ENCODE measurements at places on chromosomes 13 and 19.

GRCh38 chr13:76992548-76993001 lies 694 bp downstream of the CLN5 start:
- no peak for DNase-seq

DNA sequence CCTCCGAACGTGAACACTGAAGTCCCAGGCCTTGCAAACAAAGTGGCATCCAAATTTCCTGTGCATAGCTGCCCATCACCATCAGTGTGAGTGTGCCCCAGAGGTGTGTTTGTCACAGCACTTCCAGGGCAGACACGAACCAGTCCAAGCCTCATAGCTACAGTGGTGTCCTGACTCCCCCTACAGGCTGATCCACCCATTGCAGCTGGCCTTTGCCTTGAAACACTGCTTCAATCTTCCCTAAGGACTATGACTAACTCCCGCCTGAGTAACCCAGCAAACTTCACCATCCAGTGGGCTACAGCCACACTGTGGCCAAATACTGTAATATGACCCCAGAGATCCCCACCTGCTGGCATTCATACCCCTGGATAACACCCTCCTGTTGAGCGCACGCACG lies 3.9 kb downstream of the ZNF266 start:
- peak; percentile 28 for DNase-seq

DNA sequence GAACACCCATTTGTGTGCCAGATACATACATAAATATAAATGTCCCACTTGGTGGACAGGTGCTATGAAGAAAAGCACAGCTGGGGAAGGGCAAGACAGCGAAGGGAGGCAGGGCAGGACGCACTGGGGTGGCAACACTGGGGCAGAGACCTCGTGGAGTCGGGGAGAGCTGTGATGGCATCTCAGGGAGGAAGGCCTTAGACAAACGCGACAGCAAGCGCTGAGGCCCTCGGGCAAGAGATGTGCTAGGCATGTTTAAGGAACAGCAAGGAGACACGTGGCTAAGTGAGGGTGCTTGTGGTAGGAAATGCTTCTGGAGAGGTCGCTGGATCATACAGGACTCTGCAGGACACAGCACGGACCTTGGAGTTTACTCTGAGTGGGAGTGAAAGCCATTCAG lies 23.3 kb upstream of the CCNP start:
- DNase-seq = no peak

- no peak for DNase-seq
Observed at GRCh38 chr13:21670006-21670882, 629 bp upstream of the FGF9 start.

DNA sequence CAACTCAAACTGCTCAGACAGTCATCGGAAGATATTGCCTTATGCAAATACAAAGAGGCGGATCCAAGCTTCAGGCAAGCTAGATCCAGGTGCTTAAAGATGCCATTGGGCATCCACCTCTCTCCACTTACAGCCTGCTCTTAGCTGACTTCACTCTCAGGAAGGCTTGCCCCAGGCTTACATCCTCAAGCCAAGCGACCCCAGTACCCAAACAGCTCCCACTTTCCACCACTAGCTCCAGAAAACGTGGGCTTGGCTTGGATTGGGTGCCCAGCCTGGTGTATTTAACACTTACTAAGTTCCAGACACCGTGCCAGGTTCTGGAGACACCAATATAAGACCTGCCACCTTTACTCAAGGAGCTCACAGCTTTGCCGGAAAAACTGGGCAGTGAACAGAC lies 142.1 kb upstream of the VSTM2B start:
- no peak for DNase-seq

- no peak for DNase-seq
Observed at GRCh38 chr13:44101347-44102083, 221.8 kb downstream of the LACC1 start.

GRCh38 chr13:67372868-67373464 lies 142.8 kb upstream of the PCDH9 start:
- DNase-seq = no peak

GRCh38 chr13:111360452-111360851 lies 40.0 kb downstream of the TEX29 start:
- no peak for DNase-seq

- DNase-seq = no peak
Observed at GRCh38 chr13:109209526-109209925, 576.9 kb downstream of the IRS2 start.

GRCh38 chr19:30428844-30429243 lies 56.7 kb downstream of the ZNF536 start:
- DNase-seq = no peak

GRCh38 chr13:41224113-41225110 lies 30.0 kb upstream of the KBTBD7 start:
- no peak for DNase-seq

DNA sequence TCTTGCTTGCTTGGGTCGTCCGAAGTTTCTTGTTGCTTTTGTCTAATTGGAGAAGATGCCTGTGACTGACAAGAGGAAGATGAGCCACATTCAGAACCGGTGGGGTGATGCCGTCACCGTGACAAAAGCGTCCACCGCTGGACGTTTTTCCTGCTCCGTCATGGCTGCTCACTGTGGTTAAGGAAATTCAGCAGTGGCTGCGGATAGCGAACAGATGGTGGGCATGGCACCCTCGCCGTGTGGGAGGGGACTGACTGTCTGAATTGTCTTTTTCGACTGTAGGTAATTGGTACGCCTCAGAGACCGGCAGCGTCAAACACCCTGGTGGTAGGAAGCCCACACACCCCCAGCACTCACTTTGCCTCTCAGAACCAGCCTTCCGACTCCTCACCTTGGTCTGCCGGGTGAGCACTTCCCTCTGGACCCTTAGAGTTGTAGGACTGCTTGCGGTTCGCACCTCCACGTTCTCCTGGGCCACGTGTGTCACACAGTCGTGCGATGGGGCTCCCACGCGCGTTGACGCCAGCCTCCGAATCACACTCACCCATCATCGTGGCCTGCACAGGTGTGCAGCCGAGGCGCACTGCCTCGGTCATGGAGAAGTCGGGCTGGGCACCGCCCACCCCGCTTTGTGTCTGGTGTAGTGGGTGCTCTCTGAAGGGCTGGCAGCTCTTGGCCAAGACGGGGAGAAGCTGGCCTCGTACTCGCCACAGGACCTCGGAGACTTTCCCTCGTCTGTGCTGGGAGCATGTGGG lies 26.5 kb downstream of the ATP4B start:
- DNase-seq = no peak

- no peak for DNase-seq
Observed at GRCh38 chr13:34335014-34336007, 517.4 kb downstream of the RFC3 start.

DNA sequence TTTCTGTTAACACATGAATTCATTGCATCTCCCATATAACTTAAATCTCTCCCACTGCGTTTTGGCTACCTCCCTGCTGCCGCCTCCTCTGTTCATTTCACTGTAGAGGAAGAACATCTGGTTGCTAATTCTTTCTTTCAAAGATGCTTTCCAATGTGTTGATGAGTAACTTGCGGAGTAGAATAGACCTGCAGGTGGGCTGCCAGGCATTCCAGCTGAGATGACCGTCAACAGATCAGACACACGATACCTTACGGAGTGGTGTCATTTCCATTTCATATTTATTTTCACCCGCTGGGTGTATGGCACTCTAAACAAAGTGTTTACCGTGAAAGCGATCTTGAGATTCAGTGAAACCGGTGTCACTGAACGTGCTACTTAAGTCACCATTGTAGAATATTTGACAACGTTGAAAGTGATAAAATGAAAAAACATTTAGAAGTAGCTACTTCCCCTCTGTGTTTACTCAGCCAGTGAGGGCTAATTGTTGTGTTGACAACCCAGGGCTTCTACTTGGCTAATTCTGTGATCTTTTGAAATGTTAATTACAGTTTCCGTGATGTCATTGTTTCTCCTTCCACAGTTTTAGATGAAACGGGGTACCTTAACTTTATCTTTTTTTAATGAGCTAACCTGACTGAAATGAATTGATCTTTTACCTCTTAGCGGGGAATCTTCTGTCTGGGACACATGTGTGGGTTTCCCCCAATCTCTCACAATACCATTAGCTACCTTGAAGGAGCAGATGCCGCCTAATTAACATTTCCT lies 228.5 kb upstream of the ARGLU1 start:
- no peak for DNase-seq

DNA sequence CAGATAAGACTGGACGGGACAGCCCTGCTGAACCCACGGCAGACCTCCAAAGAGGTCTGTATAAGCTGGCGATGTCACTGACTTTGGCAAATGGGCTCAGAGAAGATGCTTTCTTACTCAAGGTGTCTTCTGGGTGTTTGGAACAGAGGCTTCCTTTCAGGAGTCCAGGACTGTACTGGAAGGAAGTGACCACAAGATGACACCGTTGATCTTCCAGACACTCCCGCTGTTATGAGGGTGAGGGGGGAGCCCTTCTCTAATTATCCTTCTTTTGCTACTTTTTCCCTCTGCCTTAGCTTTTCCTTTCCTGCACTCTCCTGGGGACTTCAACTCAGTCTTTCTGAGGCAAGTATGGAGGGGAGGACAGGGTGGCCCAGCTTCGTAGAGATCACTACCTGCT lies 65.2 kb upstream of the ZNF599 start:
- DNase-seq = peak; percentile 18

- no peak for DNase-seq
Observed at GRCh38 chr19:16190736-16191135, 5.5 kb downstream of the FAM32A start.

GRCh38 chr19:31906111-31906871 lies 439.1 kb upstream of the ZNF507 start:
- DNase-seq = no peak

GRCh38 chr19:7476777-7477494 lies 11.9 kb downstream of the PEX11G start:
- no peak for DNase-seq

DNA sequence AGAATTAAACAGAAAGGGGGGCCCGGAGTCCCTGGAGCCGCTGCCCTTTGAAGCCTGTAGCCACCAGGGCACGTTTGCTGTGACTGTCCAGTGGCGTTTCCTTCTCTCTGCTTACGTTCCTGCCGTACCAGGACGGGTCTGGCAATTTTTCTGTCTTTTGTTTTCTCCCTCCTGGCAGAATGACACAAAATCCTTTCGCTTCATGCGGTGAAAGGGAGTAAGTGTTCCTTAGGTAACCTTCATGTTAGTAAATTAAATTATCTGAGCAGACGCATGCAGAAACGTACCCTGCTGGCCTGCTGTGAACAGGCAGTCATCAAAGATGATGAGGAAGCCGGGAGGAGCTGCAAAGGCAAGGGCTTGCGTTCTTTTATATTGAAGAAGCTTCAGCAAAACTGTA lies 299.3 kb upstream of the ARGLU1 start:
- DNase-seq = no peak

GRCh38 chr19:54325194-54325621 lies 12.2 kb upstream of the LILRA5 start:
- peak; percentile 73 for DNase-seq

GRCh38 chr19:738509-739128 lies 12.3 kb upstream of the MISP start:
- no peak for DNase-seq

DNA sequence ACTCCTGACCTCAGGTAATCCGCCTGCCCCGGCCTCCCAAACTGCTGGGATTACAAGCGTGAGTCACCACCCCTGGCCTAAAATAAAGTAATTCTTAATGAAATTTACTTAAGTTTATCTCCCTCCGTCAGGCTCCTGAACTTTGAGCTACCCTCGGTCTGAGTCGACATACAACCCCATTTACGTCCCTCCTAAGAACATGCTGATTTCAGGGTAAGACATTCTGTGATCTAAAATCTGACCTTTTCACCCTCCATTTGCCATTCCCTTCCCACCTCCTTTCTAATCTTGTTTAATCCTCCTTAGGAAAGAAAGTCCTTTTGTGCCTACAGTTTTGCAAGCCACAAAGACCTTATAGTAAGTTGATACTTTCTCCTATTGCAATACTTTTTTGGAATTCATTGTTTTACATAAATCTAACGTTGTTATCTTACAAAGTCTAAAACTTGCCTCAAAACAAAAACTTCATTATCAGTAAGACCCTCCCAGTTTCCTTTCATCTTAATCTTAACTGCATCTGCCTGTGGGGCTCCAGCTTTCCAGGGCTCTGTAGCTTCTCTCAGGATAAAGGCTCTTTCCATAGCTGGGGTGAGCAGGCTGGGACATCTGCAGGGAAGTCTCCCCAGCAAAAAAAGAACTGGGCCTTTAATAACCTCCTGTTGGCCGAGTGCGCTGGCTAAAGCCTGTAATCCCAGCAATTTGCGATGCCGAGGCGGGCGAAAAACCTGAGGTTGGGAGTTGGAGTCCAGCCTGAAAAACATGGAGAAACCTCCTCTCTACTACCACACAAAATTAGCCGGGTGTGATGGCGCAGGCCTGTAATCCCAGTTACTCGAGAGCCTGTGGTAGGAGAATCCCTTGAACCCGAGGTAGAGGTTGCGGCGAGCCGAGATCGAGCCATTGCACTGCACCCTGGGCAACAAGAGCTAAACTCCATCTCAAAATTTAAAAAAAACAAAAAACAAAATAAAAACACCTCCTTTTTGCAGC lies 143.1 kb downstream of the ZNF737 start:
- no peak for DNase-seq

- no peak for DNase-seq
Observed at GRCh38 chr13:30690282-30691188, 44.8 kb upstream of the ALOX5AP start.

DNA sequence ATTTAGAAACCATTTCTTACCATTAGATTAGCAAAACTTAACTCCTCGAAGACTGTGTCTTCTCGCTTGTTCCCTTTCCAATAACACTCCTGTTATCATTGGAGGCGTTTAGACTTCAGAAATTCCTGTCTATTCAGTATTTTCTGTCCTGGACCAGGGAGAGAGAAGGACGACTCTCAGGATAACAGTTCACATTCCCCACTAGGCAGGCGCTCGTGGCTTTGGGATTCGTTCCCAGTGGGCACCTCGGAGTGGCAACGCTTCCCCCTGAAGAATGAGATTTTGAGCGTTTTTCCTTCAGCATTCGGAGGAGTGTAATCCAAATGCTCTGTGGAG lies 429 bp upstream of the ZNF225 start:
- DNase-seq = no peak

DNA sequence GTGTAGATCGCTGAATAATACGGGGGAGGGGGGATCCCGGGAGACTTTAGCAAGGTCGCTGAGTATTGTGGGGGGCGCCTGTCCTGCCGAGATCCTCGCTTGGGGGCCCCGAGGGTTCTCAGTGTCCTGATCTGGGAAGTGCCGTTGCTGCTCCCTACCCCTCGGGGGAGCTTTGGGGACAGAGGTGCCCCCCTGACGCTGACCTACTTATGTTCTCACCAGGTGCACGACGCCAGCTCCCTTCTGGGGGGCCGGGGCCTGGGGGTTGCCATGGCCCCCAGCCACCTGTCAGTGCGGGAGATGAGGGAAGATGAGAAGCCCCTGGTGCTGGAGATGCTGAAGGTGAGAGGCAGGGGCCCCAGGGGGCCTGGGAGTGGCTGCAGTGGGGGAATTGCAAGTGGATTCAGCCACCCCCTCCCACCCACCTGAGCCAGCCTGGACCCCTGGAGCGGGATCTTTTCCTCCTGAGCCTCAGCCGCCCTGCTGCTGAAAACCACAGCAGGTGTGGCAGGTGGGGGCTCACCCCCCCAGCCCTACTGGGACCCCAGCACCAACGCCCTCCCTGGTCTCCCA lies 537 bp downstream of the NAT14 start:
- DNase-seq = no peak

All from COLO829 (cell line).